ENCODE measurements at places on chromosomes 4 and X.

DNA sequence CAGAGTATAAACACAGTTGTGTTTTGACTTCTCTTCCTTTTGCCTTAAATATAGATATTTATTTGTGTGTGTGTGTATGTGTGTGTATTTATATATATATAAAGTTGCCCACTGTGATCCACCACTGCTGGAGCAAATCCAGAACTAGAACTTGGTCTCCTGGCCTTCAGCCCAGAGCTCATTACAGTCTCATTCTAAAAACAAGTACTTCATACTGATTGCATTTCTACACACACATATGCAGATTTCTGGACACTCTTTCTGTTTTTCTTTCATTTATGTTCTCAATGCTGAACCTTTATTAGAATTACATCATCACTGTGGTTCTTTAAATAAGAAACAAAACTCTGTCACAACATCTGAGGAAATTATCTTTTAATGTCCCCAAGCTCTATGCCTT lies 381 bp downstream of the TXK start:
- no peak for DNase-seq

- DNase-seq = no peak
These were observed 2.2 kb downstream of the PDE5A start for GRCh38 chr4:119626420-119626819.

DNA sequence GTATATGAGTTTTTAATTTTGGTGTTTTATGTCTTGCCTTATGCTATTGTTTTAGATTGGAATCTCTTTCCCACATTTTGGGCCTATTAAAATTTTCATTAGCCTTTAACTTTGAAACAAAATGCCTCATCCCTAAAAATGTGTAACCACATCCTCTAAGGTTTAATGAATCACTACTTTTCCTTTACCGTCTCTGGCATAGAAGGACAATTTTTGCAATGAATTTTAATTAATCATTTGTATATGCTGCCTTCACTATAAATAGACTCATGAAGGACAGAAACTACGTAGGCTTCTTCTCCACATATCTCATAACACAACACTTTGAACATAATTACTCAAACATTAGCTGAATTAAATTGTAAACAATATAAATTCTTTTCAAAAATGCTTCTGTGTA lies 421.5 kb downstream of the NLGN4X start:
- no peak for DNase-seq

DNA sequence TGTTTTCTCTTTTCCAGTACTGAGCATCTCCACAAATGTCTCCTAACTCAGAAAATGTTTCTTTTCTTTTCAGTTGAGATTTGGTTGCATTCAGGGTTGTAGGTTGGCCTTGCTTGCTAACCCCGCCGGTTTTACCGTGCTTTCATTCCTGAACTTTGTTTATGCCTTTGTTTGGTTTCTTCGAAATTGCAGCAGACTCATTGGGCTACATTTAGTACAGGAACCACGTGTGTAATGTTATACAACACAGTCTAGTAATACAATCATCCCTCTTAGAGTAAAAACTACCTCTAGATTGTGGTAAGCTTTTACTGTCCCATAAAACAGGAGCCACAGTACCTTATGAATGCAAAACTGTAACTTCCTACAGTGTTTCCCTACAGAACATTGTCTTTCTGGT lies 57.9 kb downstream of the CCKAR start:
- DNase-seq = no peak

GRCh38 chrX:77441033-77441432 lies 6.2 kb upstream of the FGF16 start:
- DNase-seq = no peak

DNA sequence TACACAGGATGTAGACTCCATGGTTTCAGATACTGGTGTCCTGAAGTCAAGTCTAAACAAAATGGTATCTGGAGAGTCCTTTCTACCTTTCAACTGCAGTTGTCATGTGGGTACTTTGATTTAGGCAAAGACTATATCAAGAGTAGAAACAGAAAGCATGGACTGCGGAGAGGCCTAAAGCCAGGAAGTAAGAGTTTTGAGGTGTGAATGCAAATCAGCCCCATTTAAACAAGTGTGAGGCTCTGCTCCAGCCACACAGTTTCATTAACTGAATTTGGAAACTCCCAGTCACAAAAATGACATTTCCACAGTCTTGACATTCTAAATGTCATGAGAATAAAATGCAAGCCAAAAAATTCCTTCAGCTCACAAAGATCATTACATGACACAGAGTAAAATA lies 87.2 kb upstream of the MCF2 start:
- DNase-seq = no peak

GRCh38 chr4:54882616-54883015 lies 224.9 kb downstream of the KIT start:
- DNase-seq = no peak

DNA sequence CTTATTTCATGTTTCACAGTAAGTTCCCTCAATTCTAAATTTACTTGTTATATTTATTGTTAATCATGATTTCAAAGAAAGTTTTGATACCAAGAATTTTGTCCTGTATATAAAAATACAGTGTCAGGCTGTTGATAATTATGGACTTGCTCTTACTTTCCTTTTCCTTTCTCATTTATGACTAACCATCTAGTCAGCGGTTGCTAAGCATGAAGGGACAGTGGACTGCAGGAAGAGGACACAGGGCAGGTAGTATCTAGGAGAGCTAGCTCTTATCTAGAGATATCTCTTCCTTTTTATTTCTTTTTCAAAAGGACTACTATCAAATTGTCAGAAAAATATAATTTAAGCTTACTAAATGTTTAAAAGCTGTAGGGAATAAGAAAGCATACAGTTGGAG lies 1.6 kb downstream of the OPRPN start:
- no peak for DNase-seq

GRCh38 chrX:72576141-72576894 lies 3.7 kb upstream of the HDAC8 start:
- no peak for DNase-seq

DNA sequence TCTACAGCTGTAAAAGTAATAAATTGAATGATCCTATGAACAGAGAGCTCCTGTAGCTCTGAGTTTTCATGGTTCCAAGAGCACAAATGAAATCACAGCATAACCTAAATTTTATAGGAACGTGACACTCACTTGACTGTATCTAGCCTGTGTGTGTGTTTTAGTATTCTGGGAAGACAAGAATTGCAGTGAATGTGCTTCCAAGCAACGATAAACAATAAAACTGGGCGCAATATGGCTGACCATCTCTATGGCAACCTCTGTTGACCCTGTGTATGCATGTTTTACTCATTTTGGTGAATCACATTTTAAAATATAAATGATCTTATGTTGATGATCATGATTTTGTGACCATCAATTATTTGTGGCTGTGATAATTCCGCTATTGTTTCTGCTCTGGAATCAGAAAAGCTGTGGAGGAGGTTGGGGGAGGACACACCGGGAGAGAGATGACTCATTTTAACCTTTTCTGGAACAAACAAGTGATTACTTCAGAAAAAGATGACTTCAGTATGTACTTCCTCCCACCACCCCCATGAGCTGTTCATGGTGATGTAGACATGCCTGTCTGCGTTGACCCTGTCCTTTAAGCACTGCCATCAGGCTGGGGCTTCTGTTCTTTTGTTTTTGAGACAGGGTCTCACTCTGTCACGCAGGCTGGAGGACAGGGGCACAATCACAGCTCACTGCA lies 31.8 kb downstream of the USP11 start:
- no peak for DNase-seq

DNA sequence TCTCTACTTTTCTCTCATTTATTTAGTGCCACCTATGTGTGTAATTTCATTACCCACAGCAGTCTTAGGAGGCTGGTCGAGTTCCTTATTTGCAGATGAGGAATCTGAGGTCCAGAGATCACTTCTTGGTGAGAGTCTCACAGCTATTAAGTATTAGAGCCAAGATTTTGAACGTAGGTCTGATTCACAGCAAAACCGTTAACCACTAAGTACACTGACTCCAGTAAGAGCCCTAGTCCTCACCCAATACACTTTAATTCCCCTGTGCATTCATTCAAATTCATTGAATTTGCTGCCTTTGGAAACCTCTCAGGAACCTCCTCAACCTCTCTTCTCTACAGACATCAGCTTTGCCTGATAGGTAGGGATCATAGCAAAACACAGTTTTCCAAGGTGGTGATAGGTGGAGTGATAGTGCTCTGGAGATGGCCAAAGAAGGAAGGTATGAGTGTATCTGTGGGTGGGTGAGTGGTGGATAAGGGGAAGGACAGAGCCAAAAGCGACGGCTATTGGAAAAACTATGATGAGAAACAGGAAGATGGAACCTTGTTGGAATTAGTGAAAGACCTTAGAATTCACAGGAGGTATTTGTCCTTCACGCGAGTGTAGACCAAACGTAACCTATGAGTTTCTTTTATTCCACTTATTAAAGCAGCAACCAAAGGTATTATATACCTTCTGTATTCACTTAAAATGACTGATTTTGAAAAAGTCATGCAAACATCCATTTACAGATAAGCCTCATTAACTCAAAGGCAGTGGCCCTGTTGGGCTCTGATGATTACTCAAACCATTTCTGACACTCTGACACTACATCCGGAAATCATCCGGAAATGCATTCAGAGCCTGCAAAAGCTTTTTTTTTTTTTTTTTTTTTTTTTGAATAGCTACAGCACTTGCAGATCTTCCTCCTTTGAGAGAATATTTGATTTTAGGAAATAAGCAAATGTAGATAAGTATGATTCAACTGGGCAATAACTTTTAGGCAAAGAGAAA lies 6.3 kb downstream of the FMR1 start:
- no peak for DNase-seq

GRCh38 chrX:74465424-74465823 lies 44.1 kb downstream of the SLC16A2 start:
- DNase-seq = no peak

GRCh38 chr4:21699446-21699845 lies 249.1 kb downstream of the KCNIP4 start:
- no peak for DNase-seq

DNA sequence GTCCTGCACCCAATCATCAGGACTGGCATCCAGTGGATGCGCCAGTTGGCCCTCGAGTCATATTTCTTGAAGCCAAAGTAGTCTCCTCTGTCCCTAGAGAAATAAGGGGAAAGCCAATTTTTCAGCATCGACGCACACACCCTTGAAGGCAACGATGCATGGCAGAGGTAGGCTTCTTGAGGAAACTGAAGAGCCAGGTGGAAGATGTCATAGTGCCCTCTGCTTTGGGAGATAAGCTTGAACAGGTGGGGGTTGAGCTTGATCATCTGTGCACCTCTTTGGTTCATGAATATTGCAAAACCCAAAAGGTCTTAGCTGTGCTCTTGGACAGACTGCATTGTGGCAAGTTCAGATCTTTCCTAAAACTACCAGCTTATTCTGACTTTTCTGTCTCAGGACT lies 34.6 kb upstream of the WDR1 start:
- no peak for DNase-seq

DNA sequence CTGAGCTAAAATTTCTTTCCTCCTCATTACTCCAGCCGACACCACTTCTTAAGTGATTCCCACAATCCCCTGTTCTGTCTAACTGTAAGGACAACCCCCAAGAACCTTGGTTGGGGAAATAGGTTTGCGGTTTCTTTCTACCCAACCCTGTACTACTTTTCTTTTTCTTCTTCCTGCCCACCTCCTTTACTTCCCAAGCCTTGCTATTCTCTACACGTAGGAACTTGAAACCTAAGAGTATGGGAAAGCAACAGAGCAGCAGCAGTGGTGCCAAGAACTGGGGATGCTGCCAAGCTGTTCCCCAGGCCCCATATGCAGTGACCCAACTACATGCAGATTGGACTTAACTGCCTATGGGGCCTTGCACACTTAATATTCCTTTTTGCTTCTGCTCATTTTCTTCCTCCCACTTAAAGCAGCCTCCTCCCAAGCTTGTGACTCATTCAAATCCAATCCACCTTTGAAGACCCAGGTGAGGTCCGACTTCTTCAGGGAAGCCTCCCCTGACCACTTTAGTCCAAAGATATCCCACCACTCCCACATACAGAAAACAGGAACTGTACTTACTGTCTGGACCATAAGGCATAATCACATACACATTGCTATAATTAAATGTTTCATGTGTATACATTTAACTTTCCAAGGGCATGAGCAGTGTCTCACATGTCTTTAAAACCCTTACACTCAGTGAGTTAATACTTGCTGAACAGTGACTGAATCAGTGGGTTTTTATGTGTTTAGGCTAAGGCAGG lies 1.7 kb downstream of the FAM120C start:
- no peak for DNase-seq

GRCh38 chr4:166493924-166494345 lies 620.9 kb downstream of the TLL1 start:
- DNase-seq = no peak

DNA sequence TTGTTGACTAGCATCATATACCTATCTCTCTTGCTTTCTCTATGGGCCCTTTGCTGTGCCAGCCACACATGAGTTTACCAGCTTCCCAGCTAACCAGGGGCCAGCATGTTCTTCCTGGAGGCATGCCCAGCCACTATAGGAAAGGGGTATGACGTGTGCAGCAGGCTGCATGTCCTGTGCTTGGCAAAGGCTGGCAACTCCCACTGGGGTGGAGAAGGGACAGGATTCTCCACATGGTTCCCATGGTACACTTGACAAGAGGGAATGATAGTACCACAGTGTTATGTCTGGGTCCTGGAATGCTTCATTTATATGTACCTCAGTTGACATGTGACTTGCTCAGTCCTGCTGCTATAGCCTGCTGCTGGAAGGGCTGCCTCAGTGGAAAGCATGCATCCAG lies 78.8 kb downstream of the TMEM164 start:
- no peak for DNase-seq

DNA sequence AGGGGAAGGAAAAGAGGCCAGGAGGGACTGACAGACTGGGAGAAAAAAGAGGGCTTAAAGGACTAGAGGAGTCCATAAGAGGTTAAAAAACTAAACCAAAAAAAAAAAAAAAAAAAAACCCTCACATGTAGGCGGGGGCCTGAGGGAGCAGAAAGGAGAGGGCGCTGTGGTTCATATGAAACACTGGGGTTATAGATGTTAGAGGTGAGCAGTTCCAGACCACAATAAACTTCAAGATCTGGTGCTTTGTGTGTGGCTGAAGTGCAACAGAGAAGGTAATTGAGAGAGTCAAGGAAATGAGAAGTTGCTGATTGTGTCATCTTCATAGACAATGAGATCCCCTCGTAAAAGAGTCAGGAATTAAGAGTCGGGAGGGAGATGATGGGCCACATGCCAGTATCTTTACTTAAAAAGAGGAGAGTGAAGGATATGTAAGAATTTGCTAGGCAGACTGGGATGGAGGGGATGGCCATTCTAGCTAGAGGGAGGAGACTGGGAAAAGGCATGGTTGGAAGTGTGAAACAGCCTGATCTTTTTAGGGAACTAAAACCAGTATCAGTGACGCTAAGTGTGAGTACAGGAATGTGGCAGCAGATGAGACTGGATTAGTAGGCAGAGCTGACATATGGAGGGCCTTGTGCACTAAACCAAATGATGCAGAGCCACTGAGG lies 18.4 kb upstream of the OGT start:
- DNase-seq = no peak

DNA sequence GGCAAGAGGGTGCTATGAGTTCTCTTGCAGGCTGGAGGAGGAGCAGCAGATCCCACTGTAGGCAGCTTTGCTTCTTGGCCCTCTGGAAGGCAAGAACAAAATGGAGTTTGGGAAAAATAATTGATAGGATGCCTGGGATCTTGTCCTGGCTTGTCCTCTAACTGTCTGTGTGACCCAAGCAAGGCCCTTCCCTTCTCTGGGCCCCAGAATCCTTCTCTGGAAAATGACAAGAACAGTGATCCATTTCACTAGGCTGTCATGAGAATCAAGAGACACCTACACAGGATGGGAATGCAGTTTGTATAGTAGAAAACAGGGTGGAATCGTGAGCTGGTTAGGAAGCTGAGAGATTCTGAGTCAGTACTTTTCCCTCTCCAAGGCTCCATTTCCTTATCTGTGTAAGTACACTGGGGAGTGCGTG lies 133.3 kb downstream of the PJA1 start:
- no peak for DNase-seq

GRCh38 chr4:99468889-99469288 lies 33.7 kb upstream of the ADH7 start:
- DNase-seq = no peak
